ENCODE measurements at places on chromosomes 3 and 15. TPM values are rescaled to one million over a fixed set of nuclear protein-coding genes. Genes with fewer than 3 reads are reported as not detected.

The EPHB1 gene
- total RNA-seq, result 2.1 TPM

The ADIPOQ gene
- not detected for total RNA-seq

The TMEM39A gene
- 38.7 TPM for total RNA-seq

The XIRP1 gene
- total RNA-seq, result 0.91 TPM

The PLA1A gene
- 1.4 TPM for total RNA-seq

The USP50 gene
- total RNA-seq, result not detected

The FAM162A gene
- 73.0 TPM for total RNA-seq

The DPPA2 gene
- not detected for total RNA-seq

The ZDHHC19 gene
- total RNA-seq, result not detected

The EPHA6 gene
- total RNA-seq, result not detected

The PLSCR2 gene
- not detected for total RNA-seq

The LYSMD2 gene
- 2.9 TPM for total RNA-seq

The ASB14 gene
- total RNA-seq, result not detected
